ENCODE measurements at places on chromosomes 7 and 10.

- DNase-seq, result no peak
Measured at GRCh38 chr10:30357806-30358205, 8.7 kb upstream of the MTPAP start.

GRCh38 chr10:24824124-24824523, 100.4 kb upstream of the ARHGAP21 start:
- no peak for DNase-seq

DNA sequence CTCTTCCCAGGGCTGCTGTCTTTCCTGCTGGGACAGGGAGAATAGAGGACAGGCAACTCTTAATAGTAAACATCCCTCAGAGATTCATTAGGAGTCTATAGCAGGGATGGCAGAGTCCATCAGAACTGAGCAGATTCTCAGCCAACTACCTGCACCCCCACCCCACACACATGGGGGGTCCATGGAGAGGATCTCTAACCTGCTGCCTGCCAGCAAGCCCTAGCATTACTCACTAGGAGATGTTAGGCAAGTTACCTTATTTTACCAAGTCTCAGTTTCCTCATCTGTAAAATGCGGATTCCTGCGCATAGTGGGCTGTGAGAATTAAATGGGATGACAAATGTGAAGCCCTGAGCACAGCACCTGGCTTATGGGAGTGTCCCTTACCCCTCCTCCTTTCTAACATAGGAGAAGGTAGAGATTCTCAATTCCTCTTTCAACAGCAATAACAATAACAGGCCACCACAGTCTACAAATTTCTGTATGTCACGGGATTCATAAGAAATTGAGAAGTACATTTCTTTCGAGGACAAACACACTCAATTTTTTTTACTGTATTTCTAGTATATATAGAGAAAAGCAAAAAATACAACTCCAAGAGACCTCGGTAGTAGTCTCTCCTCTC, 23.8 kb upstream of the WDR11 start:
- DNase-seq, result no peak

DNA sequence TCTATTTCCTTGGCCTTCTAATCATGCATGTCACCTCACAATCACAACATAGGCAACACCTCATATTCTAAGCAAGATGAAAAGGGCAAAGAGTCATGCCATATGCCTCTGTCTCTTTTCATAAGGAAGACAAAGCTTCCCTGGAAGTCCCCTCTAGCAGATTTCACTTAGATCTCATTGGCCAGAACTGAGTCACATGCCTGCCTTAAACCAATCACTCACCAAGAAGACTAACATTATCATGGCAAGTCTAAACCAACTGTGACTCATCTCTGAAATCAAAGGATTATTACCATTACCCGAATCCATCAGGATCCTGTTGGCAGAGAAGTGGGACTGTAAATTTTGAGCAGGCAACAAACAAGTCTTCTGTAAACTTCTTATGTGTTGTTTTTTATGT, 27.8 kb downstream of the CAV1 start:
- no peak for DNase-seq

DNA sequence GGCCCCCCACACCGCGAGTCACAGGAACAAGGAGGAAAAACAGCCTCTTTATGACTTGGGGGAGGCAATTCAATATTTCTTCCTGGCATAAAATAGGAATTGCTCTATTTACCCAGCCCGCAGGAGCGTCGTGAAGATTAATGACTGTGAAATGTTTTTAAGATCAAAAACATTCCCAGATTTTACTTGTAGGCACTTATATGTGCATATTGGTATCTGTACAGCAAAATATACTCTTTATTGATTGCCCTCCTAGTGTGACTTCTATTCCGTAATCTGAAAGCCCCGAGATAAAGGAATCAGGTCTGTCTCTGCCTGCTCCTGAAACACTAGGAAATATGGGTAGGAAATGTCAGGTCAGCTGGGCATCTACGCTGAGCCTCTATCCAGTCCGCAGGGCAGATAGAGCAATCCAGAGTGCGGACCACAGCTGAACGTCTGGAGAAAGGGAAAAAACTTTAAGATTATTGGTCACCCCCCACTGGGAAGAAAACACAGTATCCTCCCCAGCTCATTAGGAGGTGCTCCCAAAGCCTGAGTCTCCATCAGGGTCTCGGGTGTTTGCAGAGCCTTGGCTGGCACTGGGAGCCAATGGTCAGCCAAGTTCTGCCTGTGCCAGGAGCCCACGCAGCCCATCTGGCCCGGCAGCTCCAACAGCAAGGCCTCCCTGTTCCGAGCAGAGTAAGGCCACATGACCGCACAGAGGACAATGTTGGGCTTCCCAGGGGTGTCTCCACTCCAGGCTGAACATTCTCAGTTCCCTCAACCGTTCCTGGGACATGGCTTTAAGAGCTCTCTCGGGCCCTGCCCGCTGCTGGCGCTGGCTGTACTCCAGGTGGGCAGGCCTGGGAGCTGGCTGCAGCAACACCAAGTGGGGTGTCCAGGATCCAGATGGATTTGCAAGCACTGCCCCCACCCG, 7.7 kb downstream of the CTBP2 start:
- DNase-seq, result no peak

DNA sequence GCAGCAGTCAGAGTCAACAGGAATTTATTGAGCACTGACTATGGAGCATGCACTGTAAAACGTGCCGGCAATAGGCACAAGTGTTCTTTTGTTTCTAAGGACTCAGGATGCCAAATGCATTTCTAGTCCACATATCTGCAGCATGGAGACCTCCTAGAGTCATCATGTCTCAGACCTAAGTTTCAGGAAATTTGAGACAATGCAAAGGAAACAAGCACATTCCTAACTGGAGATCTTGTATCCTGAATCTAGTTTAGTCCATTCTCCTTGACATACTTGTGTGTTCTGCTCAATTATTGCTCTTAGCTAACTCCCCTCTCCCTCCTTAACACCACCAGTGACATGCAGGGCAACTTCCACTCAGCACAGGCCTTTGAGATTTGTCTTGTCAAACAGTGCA, 173.2 kb downstream of the ZNF438 start:
- DNase-seq, result no peak

- DNase-seq, result no peak
Measured at GRCh38 chr7:158868764-158869410, 12.5 kb downstream of the DYNC2I1 start.

GRCh38 chr7:100220586-100221230, 959 bp downstream of the PVRIG start:
- no peak for DNase-seq

DNA sequence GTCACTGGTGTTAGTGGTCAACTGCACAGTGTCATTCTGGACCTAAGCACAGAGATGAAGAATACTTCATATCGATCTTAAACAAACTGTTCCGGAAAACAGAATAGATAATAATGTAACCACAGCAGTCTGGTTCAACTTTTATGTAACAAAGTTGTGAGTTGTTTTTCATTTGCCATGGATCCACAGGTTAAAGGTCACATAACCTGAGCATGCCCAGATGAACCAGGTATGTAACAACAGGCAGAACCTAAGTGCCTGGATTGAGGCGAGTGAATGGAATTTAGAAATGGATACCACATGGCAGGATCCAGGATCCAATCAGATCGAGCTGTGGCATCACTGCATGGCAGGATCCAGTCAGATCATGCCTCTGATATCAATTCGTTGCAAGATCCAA, 87.1 kb downstream of the CLEC2L start:
- DNase-seq, result no peak

DNA sequence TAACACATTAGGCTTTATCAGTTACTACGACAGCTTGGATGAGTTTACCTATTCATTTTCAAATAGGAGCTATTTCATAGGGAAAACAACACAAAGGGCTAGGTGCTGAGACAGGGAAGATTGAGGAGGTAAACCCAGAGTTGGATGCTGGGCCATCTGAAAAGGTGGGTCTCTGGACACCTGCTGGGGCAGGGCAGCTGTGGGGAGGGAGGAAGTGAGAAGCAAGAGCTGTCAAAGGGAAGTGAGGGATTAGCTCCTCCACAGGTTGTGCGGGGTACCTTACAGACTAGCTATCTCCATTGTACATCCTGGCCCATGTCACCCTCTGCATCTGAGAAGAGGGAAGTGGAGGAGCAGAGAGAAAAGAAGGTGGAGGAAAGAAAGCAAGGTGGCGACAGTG, 48.9 kb downstream of the BLNK start:
- no peak for DNase-seq

GRCh38 chr7:150404172-150404804, 25.2 kb downstream of the ZNF775 start:
- peak; percentile 46 for DNase-seq

DNA sequence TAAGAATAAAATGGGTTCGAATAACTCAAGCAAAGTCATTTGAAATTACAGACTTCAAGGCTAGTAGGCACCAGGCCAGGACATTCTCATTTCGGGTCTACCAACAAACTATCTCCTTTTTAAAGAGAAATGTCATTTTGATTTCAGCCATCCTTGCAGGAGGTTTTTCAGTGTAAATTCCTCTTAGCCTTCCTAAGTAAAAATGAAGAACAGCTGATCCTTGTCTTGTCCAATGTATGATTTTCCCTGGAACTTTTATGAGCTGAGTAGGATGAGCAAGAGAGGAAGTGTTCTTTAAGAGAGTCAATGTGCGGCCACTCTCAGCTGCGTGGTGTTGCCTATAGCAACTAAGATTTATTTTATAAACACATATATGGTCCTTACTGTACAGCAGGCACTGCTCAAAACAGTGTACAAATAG, 110.1 kb downstream of the PLCE1 start:
- DNase-seq, result no peak

DNA sequence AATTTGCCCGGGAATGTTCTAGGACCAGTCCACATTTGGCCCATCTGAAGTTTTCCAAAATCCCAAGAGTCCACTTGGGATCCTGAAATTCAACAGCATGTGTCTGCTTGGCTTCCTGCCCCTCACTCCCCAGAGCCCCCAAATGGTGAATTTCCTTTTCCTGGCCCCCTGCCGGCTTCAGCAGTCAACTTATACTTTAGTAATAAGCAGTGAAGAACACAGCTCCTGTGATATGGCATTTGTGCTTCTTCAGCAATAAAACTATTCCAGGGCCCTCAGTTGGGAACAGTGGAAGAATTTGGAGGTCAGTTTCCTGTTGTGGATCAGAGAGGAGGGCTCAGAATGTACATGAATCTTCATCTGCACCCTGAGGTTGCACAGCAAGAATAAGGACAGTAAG, 51.1 kb downstream of the PRF1 start:
- DNase-seq, result no peak

GRCh38 chr10:69479240-69480067, 28.2 kb downstream of the TSPAN15 start:
- DNase-seq, result no peak

GRCh38 chr10:20993389-20993788, 96.3 kb upstream of the NEBL start:
- DNase-seq, result no peak

GRCh38 chr7:45311597-45311996, 154.0 kb downstream of the RAMP3 start:
- no peak for DNase-seq

DNA sequence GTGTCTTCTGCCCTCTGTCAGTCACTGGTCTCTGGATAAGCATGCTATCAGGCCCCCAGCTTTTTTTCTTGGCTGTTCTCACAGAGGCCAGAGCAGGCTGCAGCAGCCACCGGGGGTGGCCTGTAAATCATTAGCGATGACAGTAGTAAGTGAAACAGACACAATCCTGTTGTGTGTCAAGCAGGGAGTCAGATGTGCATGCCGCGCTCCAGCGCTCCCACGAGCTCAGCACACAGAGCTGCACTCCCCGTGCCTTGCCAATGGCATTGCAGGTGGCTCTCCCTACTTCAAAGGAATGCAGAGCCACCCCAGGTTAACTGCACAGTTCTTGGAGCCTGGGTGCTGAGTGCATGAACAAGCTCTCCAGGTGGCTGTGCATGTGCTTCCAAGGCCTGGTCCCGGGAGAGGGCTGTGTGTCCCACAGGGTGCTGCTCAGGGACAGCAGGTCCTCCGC, 226.1 kb downstream of the GLRX3 start:
- no peak for DNase-seq

DNA sequence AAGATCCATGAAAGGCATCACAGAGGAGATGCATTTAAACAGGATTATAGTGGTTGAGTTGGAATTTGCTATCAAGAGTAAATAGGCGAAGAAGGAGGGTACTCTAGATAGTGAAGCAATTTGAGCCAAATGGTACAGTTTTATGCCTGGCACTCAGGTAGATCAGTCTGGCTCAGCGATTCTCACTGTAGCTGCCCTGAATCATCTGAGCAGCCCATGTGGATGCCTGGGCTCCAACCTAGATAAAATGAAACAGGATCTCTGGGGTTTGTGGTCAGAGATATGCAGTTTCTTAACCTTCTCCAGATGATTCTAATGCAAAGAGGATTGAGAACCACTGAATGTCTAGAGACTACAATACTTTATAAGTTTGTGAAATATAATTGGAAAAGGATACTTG, 282.0 kb upstream of the FZD1 start:
- no peak for DNase-seq

DNA sequence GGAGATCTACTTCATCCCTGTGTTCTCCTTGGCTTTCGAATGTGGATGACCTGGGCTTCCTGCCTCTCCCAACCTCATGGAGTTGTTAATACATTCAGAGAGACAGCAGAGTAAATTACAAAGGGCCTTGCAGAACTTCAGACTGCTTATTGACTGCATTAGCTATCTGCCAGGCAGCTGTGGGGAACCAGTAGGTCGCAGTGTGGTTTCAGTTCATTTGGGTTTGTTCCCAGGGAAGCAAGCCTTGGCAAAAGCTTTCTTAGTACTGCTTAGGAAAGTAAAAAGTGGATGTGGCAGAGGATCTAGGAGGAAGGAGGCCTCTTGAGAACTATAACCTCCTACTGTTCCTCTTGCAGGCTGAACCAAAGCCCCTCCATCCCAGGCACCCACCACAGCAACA, 9.2 kb downstream of the NPFFR1 start:
- DNase-seq, result no peak

DNA sequence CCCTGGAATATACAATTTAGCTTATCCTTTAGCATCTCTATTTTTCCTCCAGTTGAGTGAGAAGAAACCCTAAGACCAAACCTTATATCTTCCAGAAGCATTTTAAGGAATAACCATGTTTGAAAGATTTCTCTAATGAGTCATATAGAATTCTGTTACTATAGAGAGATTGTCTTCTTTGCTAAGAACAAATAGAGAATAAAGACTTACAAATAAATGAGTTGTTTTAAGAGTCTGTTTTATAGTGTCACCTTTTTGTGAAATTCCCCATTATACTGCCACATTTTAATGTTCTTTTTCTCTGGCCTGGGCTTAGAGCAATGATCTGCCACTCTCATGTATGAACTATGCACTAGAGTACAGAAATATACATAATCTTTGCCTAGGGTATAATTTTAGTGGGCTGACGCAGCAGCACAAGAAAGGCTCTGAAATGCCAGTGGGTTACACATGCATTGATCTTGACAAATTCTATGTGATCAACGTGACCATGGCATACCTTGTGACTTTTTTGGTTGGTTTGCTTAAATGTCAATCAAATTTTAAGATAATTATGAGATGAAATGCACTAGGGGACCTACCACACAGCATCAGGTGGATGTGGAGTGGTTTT, 145.1 kb upstream of the MKLN1 start:
- DNase-seq, result no peak

- DNase-seq, result no peak
Measured at GRCh38 chr7:12199363-12199762, 11.7 kb upstream of the TMEM106B start.
